GM10248 (cell line): ENCODE measurements at places on chromosomes 3 and 15.
A peak's percentile ranks its signal among the peaks of the same experiment; 100 is the strongest.

GRCh38 chr3:190680691-190681090 lies 166.8 kb downstream of the IL1RAP start:
- DNase-seq: no peak

- DNase-seq: no peak
These were observed 236.4 kb upstream of the RARB start for GRCh38 chr3:25191673-25192072.

DNA sequence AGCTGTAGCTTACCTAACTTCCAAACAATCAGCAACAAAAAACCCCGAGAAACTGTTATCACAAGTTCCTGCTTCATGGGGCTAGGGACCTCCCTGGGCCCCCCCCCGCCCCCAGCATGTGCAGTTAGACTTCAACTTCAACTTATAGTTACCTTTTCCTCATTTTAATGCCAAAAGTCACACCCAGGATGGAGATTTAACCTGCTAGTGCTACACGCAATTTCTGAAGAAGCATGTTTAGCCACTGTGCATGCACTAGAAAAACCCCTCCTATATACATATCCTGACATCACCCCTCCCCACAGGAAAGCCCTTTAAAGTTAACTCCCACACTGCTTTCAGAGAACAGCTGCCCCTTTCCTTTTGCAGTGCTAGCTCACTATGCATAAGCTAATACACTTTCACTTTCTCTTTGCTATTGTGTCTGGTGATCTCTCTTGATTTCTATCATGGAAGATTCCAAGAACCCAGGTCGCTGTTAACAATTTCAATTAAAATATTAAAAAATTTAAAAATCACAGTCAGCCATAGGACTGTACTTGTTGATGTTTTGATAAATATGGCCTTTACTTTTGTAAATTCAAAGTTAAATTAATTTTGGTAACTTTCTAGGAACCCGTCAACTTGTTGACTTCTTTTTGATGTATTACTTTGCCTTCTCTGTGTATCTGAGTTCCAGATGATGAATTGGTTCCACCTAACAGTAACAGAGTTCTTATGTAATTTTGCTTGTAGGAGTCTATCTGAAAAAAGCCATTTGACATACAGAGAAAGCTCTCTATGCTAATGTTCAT lies 75.2 kb upstream of the ACAD9 start:
- DNase-seq: peak; percentile 86

GRCh38 chr3:190902292-190902691 lies 39.8 kb upstream of the GMNC start:
- no peak for DNase-seq

DNA sequence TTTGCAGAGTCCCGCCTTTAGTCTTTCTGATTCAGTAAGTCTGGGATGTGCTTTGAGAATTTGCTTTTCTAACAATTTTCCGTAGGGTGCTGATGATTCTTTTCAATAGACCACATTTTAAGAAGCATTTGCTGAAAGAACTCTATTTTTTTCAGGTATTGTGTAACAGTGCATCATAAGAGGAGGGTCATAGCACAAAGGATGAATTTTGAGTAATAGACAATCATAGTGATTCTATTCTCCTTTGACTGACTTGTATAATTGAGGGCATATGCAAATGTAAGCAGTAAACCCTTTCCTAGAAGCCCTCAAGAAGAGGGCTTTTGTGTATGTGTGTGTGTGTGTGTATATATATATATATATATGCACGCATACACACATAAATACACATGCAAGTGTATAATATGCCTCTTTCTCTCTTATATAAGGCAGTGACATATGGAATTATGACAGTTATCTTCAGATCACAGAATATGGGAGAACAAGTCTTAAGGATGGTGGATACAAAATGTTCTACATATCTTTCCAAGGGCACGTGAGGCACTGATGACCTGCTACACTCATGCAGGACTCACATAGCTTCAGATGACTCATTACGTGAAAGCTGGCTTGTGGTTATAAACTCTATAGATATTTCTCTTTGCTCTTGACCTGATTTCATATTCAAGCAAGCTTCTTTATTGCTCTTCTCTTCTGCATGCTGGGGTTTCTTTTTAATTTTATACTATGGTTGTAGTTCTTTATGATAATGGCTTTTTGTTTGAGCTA lies 6.5 kb upstream of the PLSCR1 start:
- peak; percentile 26 for DNase-seq

DNA sequence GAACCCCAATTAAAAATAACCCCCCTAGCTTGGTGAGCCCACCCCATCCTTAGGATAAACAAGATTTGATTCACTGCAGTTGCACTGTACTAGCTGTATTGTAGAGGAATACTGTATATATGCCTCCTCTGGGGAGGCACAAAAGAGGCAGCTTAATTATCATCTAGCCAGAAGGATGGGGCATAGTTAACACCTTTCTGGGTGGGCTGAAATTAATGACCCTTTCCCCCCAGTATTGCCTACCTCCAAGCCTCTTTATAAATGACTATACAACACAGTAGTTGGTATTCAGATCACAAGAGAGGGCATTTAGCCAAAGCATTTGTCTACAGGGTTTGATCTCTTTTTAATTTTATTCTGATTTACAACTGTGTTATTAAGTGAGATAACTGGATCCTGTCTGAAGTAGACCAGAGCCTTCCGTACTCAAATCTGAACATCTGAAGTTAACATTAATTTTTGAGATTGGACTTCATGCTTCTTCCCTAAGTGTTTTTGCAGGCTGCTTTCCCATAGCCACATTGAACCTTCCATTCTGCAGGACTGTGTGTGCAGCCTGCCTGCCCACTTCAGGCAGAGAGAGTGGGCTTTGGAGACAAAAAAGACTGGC lies 807.0 kb upstream of the ARRDC4 start:
- no peak for DNase-seq

DNA sequence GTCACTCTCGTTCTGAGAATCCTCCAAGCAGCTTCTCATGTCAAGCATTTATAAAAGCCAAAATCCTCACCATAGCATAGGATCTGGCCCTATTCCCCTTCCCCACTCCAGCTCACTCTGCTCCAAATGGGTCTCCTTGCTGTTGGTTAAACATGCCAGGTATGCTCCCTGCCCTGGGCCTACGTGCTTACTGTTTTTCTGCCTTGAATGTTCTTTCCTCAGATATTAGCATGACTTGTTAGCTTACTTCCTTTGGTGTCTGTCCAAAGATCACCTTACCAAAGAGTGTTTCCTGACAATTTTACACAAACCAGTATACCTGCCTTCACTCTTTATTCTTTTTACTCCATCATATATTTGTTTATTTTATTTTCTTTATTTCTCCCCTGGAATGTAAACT lies 33.1 kb upstream of the MYO5C start:
- DNase-seq: no peak

DNA sequence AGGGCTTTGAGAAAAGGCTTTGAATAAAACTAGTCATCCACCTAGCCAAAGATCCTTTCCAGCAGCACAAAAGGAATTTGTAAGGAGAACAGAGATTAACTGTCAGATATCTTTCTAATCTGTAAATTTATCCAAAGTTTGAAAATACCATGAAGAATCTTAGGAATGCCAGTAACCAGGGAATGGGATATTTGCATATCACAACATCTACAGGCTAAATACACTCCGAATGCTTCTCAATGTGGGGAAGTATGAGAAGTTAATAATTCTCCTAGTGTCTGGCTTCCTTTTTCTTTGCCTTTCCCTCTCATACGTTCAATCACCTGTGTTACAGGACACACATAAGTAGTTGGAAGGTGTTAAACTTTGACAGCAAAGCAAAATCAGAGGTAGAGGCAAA lies 7.8 kb downstream of the ANAPC13 start:
- DNase-seq: no peak

DNA sequence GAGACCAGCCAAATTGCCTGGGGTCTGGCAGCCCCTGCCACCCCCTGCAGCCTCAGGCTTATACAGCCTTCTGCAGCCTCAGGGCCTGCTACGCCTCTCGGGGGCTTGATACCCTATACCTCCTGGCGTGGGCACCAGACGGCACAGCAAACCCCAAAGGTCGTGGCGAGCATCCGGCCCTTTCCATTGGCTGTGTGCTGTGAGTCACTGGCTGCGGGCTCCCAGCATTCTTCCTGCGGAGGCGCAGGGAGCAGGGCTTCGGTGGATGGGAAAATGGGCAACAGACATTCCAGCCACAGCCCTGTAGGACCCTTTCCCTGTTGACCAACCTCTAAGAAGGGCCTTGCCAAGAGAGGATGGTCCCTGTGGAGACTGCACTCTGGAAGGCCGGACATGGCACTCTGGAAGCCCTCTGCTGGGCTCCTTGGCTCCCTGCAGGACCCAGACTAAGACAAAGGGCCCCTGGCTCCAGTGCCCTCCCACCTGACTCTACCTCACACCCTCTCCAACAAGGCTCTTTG lies 59.6 kb downstream of the ITGA11 start:
- DNase-seq: no peak

DNA sequence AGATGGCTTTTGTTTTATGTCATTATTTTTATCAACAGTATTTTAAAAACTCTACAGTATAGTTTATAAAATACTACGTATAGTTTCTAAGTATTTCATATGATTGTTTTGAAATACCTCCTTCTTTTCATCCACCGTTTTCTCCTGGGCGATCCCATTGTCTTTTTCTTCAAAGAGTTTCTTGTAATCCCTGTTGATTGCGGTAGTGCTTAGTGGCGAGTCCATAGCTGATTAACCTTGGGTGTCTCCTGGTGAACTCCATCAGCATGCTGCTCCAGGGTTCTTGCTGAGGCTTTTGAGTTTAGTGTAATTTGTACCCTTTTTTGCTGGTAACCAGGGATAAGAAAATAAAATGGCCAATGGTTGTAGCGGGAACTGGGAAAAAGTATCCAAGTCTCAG lies 3.6 kb downstream of the PIAS1 start:
- no peak for DNase-seq

GRCh38 chr3:126668450-126669401 lies 13.8 kb upstream of the TXNRD3 start:
- DNase-seq: no peak

GRCh38 chr3:165130708-165131107 lies 52.4 kb upstream of the SI start:
- no peak for DNase-seq

- peak; percentile 68 for DNase-seq
These were observed 12.8 kb upstream of the MTMR10 start for GRCh38 chr15:31004220-31004733.

DNA sequence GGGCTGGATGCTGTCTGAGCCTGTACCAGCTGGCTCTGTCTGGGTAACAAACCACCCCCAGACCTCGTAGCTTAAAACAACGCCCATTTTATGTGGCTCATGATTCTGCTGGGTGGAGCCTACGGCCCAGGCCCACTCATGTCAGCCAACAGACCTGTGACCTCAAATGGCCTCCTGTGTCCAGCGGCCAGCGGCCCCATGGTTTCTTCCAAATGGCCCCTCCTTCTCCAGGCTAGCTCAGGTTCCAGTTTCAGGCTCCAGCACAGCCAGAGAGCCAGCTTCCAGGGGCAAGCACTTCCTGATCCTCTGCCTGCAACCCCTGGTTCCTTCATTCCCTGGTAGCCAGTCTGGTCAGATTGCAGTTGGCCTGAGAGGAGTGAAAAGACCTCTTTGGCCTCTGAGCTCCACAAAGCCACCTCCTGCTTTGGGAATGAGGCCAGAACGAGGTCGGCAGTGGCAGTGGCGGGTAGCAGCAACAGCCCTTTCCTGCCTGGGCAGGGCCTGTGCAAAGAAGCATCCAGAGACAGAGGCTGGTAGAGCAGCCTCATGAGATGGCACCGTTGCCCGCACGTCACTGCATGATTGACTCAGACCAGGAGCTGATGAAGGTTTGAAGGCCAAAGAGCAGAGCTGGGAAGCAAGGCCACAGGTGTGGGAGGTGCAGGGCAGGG lies 21.0 kb upstream of the PLXNA1 start:
- no peak for DNase-seq

GRCh38 chr3:61066800-61067199 lies 184.5 kb downstream of the FHIT start:
- no peak for DNase-seq

DNA sequence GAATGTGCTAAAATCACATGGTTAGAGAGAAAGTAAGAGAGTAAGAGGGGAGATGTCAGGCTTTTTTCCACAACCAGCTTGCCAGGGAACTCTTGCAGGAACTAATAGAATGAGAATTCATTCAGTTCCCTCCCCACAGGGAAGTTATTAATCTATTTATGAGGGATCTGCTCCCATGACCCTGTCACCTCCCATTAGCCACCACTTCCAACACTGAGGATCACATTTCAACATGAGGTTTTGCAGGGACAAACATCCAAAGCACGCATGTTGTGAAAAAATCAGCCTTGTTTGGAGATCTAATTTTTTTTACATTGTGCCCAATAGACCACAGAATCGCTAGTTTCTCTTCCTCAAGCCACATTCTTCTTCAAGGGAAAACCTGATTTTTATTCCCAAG lies 904.0 kb downstream of the TBL1XR1 start:
- DNase-seq: no peak

GRCh38 chr3:133893683-133894352 lies 1.9 kb downstream of the RAB6B start:
- DNase-seq: no peak

DNA sequence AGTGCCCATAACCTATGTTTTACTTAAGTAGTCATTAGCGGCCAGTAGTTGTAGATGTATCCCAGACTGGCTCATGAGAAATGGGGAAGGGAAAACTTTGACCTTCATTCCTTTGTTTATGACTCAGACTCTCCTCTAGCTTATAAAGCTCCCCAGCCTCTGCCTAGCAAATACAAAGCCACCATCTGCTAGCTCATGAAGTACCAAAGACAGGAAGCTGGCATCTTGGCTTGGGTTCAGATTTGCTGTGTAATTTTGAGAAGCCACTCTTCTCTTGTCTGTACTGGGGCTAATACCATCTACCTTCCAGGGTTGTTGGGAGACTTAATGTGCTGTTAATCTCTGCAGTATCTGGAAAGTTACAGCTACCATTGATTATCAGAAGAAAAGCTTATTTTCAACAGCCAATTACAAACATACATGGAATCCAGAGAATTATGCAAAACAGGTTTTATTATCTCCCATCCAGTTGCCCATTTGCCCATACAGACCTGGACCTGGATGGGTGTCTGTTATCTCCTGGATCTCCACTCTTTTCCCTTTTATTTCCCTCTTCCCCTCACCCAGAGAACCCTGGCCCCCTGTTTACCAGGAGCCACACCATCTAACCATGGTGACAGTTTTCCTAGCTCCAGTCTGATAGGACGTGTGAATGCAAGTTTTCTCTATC lies 153.8 kb downstream of the SEMA6D start:
- DNase-seq: no peak

DNA sequence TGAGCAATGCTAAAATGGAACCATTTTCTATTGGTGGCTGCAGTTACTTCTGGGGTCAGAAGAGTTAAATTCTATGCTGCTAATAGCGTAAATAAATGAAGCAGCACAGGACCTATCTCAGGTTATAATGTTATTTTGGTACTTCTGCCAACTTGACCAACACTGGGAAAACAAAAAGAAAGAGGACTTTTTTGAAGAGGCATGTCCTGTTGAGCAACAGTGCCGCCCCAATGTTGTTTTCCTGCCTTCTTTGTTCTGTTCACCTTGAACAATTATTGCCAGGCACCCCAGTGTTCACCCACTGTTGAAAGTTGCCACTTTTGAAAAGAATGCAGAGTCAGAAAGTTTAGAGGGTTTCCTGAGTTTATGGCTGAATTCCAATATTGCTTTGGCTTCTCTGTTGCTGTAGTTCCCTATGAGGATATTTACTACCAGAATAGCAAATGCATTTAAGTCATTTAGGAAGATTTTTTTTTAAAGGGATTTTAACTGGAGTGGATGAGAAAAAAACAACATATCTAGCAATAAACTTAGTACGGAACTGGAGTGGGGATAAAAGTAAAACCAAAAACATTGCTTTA lies 679.0 kb upstream of the DPPA4 start:
- DNase-seq: no peak

GRCh38 chr15:70443486-70444273 lies 319.7 kb downstream of the UACA start:
- DNase-seq: no peak
